ENCODE measurements at places on chromosomes 4 and X.

DNA sequence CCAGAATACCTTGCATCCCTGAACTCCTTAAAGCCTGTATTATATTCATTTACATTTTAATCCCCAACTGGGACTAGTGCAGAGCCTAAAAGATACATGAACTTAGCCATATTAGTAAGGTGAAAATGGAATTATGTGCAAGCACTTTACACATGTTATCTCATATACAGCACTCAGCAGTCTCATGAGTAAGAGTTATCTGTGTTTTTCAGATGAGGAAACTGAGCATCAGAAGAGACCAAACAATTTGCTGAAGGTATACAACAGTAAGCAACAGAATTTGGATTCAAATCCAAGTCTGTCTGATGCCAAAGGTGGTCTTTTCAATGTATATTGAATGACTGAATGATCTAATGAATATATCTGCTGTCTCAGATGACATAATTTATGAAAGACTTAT, 12.3 kb downstream of the ATP7A start:
- DNase-seq, result no peak

- DNase-seq, result no peak
Observed at GRCh38 chr4:54823616-54824015, 165.9 kb downstream of the KIT start.

DNA sequence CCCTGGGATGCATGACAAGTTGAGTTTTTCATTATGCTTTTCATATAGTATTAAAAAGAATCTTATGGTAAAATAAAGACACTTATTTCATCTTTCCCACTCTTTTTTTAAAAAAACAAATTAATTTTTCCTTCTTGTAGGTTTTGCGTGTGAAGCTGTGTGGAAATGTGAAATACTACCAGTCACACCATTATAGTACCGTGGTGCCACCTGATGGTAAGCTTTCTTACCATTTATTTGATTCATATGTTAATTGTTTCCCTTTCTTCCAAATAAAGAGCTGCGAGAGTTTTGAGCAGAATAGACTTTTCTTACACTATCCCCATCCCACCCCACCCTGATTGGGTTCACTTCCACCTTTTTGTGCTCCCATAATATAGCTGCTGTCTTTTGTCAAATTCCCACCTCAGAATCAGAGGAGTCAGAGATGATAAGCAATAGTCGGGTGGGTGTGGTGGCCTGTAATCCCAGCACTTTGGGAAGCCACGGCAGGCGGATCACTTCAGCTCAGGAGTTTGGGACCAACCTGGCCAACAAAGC, 44.3 kb downstream of the CASP6 start:
- peak; percentile 27 for DNase-seq

- no peak for DNase-seq
Observed at GRCh38 chrX:120468071-120468470, 1.0 kb downstream of the LAMP2 start.

DNA sequence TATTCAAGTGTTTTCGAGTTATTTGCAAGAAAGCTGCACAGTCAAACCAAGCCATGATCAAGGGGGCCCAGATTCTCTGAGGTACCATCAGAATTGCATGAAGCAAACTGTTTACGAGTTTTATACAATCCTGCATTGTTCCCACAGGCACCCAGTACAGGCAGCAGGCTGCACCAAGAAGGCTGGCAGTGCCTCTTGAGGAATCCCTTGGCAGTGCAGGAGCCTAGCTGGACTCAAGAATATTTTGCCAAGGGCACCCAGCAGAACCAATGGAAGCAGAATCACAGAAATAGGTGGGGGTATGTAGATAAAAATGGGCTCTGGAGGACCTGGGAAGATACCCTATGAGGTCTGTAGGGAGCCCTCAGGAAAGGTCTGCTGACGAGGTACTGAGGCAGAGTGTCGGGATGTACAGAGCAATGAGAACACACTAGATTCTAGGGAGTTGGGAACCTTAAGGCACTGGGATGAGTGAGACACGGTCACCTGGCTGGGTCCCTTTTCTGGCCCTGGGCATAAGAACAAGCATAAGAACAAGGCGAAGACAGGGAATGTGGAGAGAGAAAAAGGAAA, 2.5 kb upstream of the PLP1 start:
- DNase-seq, result peak; percentile 4

DNA sequence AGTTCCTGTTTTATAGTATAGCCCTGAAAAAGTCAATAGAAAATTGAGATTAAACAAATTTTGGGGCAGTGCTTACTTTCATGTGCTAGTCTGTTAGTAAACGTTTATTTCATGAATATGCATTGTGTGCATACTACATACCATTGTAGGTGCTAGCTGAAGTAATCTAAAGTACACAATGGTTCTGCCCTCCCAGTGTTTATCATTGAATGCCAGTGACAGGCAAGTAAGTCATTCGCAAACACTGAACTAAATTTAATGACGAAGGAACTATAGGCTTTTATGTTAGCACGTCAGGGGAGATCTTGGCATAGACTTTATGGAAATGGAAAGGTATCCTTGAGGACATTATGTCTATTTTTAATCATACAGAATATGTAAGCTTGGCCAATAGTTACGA, 426.9 kb upstream of the EPHA5 start:
- no peak for DNase-seq

DNA sequence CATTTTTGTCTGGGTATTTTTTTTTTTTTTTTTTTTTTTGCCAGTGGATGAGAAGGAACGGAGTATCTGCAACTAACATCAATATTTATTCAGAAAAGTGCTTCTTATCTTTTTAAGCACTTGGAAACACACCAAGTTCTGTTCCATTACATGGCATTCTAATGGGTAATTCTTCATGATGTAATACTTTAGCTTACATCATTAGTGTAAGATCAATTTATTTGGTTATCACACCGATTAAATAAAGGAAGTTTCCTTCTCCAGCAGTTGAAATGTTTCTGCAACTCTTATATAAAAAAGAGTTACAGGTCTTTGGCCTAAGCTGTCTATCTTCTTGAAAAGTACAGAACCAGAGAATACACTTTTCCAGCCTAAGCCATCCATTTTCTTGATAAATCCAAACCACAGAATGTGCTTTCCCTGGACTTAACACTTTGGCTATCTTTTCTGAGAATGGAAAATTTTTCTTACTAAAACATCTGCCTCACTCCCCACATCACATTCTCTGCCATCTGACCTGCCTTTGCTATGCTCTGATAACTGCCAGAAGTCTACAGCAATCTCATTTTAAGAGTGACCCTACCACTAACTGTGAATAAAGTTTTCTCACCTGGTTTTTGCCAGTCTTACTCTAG, 191.9 kb upstream of the MAB21L2 start:
- DNase-seq, result no peak

DNA sequence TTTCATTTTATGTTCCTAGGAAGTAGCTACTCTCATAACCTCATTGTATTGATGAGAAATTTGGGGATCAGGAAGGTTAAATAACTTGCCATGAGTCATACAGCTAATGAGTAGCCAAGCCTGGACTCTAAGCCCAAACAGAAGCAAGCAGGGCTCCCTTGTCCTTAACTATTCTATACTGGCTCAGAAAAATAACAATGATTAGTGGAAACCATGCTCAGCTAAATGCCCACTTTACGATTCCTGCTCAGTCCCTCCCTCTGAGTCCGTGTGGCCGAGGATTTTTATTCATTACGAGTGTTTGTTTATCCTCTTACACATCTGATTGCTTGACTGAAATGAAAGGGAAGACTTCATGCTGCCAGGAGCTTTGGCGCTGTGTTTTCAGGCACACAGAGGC, 100.9 kb downstream of the SLC34A2 start:
- DNase-seq, result no peak

DNA sequence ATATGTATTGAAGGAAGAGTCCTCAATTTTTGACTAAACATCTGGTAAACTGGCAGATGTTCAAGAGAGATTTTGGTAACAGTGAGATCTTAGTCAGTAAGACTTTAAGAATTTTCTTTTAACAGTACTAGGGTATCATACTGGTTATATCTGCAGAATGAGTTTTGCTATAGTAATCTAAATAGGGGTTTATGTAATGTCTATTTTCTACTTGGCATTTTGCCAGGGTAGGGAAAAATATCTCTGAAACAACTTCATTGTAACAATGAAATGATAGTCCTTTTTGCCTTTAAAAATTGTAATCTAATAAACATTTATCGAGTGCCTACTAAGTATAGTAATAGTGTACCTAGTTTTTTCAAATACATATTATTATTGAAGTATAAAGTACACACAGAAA, 32.1 kb downstream of the XK start:
- no peak for DNase-seq

DNA sequence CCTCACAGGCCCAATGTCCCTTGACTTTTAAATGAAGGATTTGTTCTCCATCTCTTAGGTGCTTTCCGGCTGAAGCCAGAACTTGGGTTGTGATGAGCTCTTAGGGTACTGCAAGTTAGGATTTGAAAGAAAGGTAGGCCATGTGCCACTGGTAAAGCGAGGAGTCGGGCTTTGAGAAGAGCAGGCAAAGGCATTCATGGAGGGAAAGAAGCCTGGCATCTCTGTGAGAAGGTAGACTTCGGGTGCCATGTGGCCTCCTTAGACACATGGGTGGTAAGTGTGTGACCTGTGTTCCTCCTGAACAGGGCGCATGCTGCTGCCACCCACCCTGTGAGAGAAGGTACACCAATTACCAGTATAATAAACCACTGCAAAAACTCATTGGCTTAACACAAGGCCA, 102.9 kb downstream of the GATB start:
- no peak for DNase-seq

GRCh38 chrX:79281775-79282174, 85.4 kb downstream of the ITM2A start:
- no peak for DNase-seq

GRCh38 chrX:262381-262909, 18.7 kb upstream of the PLCXD1 start:
- no peak for DNase-seq

DNA sequence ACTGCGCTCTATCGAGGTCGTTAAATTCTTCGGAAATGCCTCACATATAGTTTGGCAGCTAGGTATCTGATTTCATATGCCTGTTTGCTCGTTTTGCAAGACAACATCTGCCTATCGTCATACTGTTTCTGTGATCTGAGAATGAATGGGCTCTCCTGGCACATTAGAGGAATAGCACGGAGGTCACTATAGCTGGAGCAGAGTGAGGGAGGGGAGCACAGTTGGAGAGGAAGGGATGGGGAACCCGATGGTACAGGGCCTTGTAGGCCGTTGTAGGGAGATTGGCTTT, 552 bp downstream of the IKBKG start:
- no peak for DNase-seq

DNA sequence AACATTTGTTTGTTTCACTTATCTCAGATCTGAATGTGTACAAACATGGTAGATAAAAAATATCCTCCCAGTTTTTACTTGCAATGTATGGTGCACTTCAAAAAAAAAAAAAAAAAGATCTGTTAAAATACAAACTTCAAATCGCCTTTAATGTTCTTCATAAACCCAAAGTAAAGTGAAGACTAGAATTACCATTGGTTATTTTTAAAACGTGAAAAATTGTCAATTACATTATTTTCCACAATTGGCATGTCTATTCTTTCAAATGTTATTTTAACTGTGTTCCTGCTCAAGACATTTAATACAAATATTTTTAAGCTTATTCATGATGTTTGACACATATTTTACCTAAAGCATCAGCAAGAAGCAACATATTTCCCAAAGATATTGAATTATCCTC, 5.0 kb downstream of the NKX6-1 start:
- no peak for DNase-seq

DNA sequence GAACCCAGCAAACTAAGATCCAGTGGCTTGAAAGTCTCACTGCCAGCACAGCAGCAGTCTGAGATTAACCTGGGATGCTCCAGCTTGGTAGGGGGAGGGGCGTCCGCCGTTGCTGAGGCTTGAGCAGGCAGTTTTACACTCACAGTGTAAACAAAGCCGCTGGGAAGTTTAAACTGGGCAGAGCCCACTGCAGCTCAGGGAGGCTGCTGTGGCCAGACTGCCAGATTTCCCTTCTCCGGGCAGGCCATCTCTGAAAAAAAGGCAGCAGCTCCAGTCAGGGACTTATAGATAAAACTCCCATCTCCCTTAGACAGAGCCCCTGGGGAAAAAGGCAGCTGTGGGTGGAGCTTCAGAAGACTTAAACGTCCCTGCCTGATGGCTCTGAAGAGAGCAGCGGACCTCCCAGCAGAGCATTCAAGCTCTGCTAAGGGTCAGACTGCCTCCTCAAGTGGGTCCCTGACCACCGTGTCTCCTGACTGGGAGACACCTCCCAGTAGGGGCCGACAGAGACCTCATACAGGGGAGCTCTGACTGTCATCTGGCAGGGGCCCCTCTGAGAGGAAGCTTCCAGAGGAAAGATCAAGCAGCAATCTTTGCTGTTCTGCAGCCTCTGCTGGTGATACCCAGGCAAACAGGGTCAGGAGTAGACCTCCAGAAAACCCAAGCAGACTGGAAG, 45.1 kb upstream of the CDX4 start:
- no peak for DNase-seq

DNA sequence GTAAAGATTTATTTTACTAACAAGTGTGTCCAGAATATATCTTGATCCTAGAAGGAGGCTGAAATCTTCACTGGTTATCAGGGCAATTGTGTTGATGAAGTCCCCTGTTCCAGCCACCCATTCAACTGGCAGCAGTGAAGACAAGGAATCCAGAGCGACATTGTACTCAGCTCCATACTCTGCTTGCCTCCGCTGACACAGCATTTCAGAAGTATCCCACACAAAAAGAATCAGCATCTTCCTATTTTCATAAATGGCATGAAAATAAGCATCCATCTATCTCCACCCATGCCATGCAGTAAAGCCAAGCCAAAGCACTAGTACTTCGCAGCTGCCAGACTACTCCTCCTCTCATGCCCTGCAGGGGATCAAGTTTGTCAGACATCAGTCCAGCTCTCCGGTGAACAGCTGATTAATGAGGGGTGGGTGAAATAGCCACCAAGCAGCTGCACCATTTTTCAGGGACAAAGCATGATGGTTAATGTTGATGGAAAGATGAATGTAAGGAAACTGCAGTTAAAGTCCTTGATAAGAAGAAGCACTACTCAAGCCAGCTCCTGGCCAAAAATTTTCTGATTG, 54.0 kb downstream of the COL25A1 start:
- no peak for DNase-seq

DNA sequence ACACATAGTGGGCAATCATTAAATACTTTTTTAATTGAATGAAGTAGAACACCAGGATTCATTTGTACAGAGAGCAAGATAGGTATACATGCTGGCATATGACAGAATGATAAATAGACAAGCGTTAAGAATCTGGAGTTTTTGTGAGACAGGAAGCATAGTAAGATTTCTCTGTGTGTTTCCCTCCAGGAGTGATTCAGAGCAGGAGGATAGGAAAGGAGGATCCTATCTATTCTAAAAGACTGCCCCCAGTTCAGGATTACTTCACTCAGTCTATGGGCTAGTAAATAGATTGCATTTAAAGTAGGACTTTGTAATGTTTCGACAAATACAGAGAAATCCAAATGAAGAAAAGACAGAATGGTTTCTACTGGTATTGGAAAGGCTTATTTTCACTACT, 423.7 kb downstream of the PDGFC start:
- no peak for DNase-seq

DNA sequence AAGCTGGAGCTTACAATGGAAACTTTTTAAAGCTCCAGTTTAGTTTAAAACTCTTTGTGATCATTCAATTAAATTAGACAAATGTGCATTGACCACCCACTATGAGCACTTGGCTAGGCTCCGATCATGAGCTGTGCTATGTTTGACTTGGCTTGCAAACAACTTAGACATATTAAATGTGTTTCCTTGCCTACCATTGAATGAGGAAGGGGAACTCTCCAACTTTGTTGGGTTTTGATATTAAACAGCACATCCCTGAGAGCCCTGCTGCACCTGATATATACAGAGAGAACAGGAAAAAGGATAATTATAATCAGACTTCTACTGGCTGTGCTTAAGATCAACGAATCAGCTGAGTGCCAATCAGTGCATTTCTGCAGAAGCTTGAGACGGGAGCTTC, 71.4 kb upstream of the ADGRL3 start:
- DNase-seq, result no peak

GRCh38 chr4:48275686-48276085, 6.0 kb upstream of the TEC start:
- peak; percentile 47 for DNase-seq

All from small intestine (tissue), 16 donors.